ENCODE measurements at places on chromosomes 11 and 22.
A peak's percentile ranks its signal among the peaks of the same experiment; 100 is the strongest.

DNA sequence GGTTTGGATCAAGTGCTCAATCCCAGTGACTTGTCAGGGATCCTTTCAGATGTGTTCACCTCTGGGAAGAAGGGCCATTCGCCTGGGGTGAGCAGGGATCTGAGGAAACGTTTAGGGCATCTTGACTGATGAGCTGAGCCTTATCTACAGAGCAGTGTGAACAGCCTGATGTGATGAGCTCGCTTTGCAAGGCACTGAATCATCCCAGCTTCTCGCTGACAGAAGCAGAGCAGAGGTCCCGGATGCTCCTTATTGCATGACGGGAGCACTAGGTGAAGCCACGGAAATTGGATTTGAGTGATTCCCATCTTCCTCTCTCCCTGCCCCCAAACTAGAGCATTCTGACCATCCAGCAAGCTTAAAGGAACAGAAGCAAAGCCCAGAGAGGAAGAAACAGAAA, 46.5 kb downstream of the SEZ6L start:
- DNase-seq, result no peak

DNA sequence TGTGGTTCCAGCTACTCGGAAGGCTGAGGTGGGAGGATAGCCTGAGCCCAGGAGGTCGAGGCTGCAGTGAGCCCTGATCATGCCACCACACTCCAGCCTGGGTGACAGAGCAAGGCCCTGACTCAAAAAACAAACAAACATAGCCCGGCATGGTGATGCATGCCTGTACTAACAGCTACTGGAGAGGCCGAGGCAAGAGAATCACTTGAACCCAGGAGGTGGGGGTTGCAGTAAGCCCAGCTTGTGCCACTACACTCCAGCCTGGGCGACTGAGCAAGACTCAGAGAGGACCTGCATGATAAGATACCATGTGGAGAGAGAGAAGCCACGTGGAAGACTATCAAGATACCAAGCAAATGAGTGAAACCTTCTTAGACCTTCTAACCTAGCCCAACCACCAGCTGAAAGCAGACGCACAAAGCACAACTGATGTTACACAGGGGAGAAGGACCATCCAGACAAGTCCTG, 36.1 kb downstream of the AMBRA1 start:
- no peak for DNase-seq

- DNase-seq, result peak; percentile 47
These were observed 38.6 kb downstream of the ETS1 start for GRCh38 chr11:128548649-128549255.

DNA sequence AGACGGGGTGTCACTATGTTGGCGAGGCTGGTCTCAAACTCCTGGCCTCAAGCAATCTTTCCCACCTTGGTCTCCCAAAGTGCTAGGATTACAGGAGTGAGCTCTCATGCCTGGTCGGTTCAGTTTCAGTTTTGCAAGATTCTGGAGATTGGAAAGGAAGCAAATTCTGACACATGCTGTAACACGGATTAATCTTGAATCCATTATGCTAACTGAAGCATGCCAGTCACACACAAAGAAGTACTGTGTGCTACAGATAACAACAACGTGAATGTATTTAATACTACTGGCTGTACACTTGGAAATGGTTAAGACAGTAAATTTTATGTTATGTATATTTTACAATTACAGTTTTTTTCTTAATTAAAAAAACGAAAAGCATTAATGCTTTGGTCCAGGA, 107.6 kb downstream of the MED15 start:
- DNase-seq, result no peak

Measured in activated B cell treated with CpG ODN at 0.5 μM for 24 hours (primary cell).